ENCODE measurements at places on chromosomes 4 and X.
A peak's percentile ranks its signal among the peaks of the same experiment; 100 is the strongest.

- no peak for DNase-seq
These were observed 32.6 kb upstream of the MSMO1 start for GRCh38 chr4:165294907-165295306.

GRCh38 chrX:84666086-84666485 lies 163.8 kb upstream of the HDX start:
- no peak for DNase-seq

GRCh38 chr4:139978692-139979091 lies 175.3 kb downstream of the MAML3 start:
- DNase-seq: no peak

- DNase-seq: no peak
These were observed 52.5 kb upstream of the TTC29 start for GRCh38 chr4:146998157-146998556.

DNA sequence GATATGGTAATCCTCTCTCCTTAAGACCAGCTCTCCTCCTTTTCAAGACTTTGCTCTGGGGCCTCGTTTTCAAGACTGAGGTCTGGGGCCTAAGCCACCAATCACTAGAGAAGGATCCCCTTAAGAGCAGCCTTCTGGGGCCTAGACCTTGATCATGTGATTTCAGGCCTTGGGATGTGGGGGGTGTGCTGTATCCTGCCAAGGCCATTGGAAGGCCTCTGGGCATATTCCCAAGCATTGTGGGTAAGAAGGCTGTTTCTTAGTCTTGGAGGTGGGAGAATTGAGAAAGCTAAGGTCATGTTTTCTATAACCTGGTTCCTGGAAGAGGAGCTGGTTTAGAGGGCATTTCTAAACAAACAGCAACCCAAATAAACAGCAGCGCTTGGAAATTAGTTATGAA lies 12.1 kb downstream of the TMEM164 start:
- no peak for DNase-seq

DNA sequence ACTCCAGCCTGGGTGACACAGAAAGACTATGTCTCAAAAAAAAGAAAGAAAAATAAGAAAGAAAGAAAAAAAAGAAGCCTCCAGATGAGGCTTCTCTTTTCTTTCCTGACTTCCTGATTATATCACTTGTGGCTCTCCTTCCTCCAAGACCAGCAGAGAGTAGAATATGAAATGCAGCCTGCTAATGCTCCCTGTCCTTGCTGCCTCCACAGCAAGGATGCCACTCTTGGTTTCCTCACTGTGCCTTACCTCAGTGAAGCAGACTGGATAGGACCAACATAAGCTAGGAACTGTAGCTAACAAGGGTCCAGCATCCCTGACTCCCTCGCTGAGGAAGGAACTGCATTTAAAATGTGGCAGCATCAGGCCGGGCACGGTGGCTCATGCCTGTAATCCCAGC lies 11.7 kb downstream of the SLC25A43 start:
- DNase-seq: no peak

GRCh38 chrX:19682712-19683331 lies 167.5 kb upstream of the MAP3K15 start:
- no peak for DNase-seq

- DNase-seq: peak; percentile 69
These were observed 97.0 kb upstream of the LNX1 start for GRCh38 chr4:53688186-53688790.

DNA sequence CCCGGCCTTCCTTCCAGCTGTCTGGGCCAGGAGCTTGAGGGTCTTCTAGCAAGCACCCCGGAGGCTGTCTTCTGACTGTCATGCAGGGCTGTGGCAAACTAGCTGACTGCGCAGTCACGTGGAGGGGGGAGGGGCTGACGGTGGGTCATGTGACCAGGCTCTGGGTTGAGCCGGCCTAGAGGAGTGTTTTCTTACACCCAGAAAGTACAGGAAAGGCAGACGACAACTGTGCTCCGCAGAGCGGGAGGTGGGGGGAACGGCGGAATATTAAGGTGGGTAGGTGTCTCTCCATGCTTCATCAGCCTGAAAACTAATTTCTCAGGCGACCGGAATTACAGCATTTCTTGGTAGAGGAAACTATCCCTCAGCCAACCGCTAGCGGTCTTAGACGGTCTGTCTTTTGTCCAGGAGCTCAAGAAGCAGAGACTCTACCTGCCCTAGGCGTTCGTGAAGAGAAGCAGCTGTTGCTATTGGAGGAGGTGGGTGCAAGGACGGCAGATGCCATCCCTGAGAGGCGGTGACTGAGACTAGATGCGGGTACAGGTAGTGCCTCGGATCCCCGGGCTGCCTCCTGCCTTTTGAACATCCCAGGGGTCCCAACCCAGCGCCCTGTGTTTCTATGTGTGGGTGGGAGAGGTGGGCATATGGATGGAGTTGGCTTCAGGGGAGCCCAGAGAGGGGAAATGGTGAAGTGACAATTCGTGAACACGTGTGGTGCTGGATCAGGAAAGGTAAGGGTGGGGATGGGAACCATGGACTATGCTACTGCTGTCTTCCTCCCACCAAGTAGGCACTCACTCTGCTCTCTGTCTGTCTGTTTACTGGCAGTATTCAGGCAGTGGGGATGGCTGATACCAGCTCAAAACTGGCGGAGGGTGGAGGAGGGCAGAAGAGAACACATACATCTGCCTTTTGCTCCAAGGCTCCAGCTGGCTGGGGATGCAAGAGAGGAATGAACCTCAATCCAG lies 8.8 kb downstream of the GPRASP1 start:
- DNase-seq: no peak

- DNase-seq: no peak
These were observed 83.6 kb downstream of the RELL1 start for GRCh38 chr4:37602454-37603069.

GRCh38 chr4:13542577-13543031 lies 1.7 kb downstream of the NKX3-2 start:
- no peak for DNase-seq

DNA sequence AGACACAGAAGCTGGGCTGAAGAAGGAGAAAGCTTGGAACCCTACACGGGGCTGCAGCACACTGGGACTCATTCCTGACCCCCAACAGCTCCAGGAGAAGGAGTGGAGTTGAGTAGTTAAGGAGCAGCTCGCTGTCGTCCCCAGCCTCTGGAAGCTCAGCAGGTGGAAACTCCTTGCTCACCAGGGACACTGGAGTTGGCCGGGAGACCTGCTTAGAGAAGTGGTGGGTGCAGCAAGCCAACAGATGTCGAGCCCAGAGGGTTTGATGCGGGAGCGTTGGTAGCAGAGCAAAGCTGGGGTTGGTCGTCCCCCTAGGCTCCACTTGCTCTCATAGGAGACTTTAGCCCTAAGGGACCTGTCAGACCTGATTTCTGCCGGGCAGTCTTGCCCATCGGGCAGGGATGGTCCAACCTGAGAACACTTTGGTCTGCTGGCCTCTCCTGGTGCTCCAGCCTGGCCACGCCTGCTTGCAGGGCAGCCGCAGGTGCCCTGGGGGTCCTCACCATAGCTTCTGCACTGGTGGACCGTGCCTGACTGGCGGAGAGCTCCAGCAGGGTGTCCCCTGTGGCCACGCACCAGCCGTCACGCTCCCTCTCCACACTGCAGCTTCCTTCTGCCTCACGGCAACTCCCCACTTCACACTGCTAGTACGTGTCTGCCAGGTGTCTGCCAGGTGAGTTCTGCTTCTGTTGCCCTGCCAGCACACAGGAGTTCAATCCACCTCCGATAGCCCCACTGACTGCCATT lies 353.7 kb downstream of the GASK1B start:
- no peak for DNase-seq

- DNase-seq: no peak
These were observed 2.0 kb upstream of the FGF2 start for GRCh38 chr4:122824616-122825015.

DNA sequence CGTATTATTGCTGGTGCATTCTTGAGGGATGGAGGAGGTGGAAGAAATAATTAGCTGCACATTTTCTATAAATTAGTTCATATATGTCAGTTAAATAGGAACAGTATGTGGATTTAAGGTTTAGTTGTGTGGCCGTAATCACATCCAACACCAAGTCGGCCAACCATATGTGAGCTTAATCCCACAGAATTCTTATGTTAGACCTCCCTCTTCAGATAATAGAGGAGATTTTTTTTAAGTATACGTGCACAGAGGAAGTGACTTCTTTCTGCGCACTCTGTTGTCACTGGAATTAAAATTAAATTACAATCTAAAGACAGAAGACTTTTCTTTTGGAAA lies 2.1 kb downstream of the SEPTIN11 start:
- no peak for DNase-seq

DNA sequence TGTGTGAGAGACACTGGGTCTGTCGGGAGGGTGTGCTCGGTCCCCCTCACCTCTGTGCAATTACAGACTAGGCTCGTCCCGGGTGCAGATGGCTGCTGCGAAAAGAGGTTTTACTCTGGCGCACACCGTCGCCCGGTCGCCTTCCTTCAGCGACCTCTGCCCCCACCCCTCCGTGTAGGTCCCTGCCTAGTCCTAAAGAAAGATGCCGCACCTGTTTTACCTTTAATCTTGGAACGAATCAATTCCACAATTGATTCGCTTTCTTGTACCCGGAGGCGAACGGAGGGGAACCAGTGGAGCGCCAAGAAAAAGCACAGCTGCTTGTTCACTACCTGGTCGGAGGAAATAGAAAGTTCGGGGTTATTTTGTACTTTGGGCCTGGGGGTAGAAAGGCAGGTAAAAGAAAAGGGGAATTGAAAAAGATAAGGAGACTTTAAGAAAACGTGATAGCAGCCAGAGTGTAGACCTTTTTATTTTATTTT lies 1.2 kb downstream of the NPNT start:
- no peak for DNase-seq

GRCh38 chr4:35325908-35326453 lies 918.3 kb downstream of the ARAP2 start:
- DNase-seq: no peak

- DNase-seq: no peak
These were observed 57.3 kb downstream of the AGA start for GRCh38 chr4:177384856-177385397.

DNA sequence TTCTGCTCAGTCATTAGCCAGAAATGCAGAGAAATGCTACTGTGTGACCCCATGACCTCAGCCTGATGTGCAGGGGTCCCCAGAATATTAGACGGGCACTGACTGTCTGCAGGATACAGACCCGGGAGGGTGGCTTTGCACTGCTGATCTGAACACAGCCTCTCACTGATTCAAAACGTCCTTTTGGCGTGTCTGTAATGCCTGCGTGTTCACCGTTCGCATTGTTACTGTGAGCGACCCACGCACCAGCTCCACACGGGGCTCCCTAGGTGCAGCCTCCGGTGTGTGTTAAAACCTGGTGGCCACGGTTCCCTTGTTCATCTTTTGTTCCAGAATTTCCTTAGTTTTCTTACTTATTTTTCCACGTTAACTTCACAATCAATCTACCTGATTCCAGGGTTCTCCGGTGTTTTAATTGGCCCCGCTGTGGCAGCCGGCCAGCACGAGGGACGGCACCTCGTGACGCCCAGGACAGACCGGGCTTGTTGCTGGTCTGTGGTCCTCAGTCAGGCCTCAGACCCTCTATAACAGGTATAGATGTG lies 32.0 kb upstream of the SPON2 start:
- DNase-seq: no peak

DNA sequence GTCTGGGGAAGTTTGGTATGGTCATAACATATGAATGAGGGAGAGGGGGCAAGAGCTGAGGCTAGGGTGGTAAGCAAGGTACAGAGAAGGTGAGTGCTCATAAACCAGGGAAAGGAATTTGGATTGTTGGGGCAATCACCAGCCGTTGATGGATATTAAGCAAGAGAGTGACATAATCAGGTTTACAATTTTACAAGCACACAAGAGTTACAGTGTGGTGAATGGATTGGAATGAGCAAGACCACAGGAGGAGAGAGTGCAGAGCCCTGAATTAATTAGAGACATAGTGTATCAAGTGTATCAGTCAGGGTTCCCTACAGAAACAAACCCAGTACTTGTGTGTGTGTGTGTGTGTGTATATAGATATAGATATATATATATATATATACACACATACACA lies 18.7 kb upstream of the FMR1NB start:
- no peak for DNase-seq

DNA sequence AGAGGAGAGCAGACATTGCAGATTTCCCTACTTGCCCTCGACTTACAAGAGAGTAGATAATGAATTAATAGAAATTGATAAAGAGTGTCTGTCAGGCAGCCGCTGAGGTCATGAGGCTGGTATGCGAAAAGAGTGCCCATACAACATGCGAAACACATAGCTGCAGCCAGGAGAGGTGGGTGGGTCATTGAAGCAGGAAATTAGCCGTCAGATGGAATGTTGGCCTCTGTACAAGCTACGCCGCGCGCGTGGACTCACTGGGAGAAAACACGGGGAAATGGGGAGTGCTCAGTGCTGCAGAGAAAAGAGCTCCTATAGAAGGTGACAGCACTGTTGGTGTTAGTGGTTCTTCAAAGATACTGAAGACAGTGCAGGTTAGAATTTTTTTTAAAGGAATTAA lies 125.1 kb downstream of the RAPGEF2 start:
- DNase-seq: peak; percentile 41

GRCh38 chrX:20354505-20354904 lies 87.8 kb upstream of the RPS6KA3 start:
- no peak for DNase-seq

- DNase-seq: no peak
These were observed 296.4 kb downstream of the GPAT3 start for GRCh38 chr4:83832110-83832825.

GRCh38 chr4:95889662-95890061 lies 49.8 kb downstream of the PDHA2 start:
- no peak for DNase-seq

- DNase-seq: no peak
These were observed 746 bp downstream of the TCEAL7 start for GRCh38 chrX:103330681-103331288.

DNA sequence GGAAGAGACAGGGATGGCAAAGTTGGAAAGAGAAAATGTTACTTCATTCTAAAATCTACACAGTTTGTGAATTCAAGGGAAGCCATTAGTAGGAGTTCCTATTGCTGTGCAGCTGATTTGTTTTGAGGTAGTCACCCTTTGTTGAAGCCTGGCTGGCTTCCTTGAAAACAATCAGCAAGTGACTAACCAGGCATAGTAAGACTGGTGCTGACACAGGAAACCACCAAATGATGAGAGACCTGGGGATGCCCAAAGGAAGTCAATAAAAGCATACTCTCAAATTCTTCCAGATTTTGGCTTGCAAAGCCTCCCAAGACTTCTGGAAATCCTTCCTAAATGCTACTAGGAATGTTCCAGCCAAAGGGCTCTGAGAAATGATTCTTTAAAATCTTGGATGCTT lies 23.9 kb upstream of the PRDM8 start:
- peak; percentile 75 for DNase-seq

- DNase-seq: no peak
These were observed 32.0 kb upstream of the USP51 start for GRCh38 chrX:55521687-55522086.

Measured in epithelial cell of prostate (primary cell).